ENCODE measurements at places on chromosomes 13 and 19. TPM values are rescaled to one million over a fixed set of nuclear protein-coding genes. Genes with fewer than 3 reads are reported as not detected.
A peak's percentile ranks its signal among the peaks of the same experiment; 100 is the strongest.

DNA sequence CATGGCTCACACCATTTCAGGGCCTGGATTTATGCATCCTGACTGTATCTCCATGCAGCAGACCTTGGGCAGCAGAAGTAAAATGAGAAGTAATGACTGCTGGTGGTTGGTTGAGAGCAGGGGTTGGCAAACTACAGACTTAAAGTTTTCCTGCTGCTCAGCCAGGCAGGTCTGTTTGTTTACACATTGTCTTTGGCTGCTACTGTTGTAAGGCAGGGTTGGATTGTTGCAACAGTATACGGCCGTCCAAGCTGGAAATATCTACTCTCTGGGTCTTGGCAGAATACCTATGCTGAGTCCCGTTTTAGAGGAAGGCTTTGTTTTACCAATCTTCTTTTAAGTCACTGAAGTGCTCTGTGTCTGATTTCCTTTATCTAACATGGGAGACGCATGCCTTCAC, 13.5 kb downstream of the SNRNP70 start:
- peaks cover 2% of the 10 kb centered on the region for H3K27me3 ChIP-seq
- no peak for DNase-seq
- peaks cover 9% of the 10 kb centered on the region for H3K36me3 ChIP-seq
- H3K27ac ChIP-seq = no peak overlapping the region
- peaks cover 19% of the 10 kb centered on the region for H3K4me1 ChIP-seq

- H3K27ac ChIP-seq = no peak overlapping the region
- no peak overlapping the region for H3K4me3 ChIP-seq
- H3K4me1 ChIP-seq = no peaks in the 10 kb centered on the region
Measured at GRCh38 chr19:55319785-55320184, 5.4 kb downstream of the TMEM150B start.

- H3K36me3 ChIP-seq = no peaks in the 10 kb centered on the region
- DNase-seq = no peak
- no peak overlapping the region for H3K4me3 ChIP-seq
- no peak overlapping the region for H3K27ac ChIP-seq
Measured at GRCh38 chr19:32068793-32069192, 276.6 kb upstream of the ZNF507 start.

GRCh38 chr19:31231237-31231636, 118.0 kb downstream of the TSHZ3 start:
- no peaks in the 10 kb centered on the region for H3K4me1 ChIP-seq
- no peaks in the 10 kb centered on the region for H3K36me3 ChIP-seq
- H3K4me3 ChIP-seq = no peak overlapping the region

GRCh38 chr19:50266896-50267295, 62.3 kb downstream of the KCNC3 start:
- no peaks in the 10 kb centered on the region for H3K4me1 ChIP-seq
- no peak overlapping the region for H3K4me3 ChIP-seq
- no peak for DNase-seq
- H3K27ac ChIP-seq = no peak overlapping the region

DNA sequence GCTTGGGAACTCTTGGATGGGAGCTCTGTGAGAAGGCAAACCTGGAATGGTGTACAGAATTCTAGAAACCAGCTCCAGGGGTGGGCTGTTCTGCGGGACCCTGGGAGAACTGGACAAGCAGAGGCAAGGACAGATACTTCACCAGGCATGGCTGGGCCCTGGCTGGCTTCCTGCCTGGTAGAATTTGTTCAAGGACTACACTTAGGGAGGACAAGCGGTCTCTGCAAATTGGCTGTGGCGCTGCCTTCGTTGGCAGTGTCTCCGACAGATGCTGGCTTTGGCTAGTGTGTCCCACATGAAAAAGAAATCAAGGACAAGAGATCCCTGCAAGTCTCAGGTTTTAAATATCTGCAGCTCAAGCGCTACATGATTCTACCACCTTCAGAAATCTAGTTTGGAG, 12.4 kb downstream of the CEBPG start:
- H3K36me3 ChIP-seq = peaks cover 10% of the 10 kb centered on the region
- DNase-seq = no peak
- no peaks in the 10 kb centered on the region for H3K27me3 ChIP-seq
- no peak overlapping the region for H3K27ac ChIP-seq
- no peak overlapping the region for H3K4me3 ChIP-seq

- H3K4me3 ChIP-seq = peak within 1 kb of the TSS; percentile 85
- no peak for DNase-seq
- no peaks in the 10 kb centered on the region for H3K27me3 ChIP-seq
- peaks cover 13% of the 10 kb centered on the region for H3K4me1 ChIP-seq
- H3K27ac ChIP-seq = peak within 1 kb of the TSS; percentile 84
Measured at GRCh38 chr19:531753-532560, at the start of gene CDC34. Gene CDC34, plus strand, starts transcription at chr19:531760. Its CDS starts 172 bp downstream, at chr19:531932.

DNA sequence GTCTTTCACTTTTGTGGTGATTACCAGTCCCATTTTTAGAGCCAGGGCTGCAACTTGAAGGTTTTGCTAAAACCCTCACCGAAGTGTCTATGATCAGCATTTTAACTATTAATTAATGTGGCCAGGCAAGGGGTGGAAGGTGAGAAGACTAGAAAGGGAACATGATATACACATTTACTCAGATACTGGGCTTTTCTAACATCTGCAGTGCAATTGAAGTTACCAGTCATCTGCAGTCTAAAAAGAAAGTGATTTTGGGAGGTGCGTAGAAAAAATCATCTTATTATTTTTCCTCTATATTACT, 481 bp downstream of the ALOX5AP start:
- DNase-seq = peak; percentile 23
- H3K27ac ChIP-seq = peak overlapping the region; percentile 95
- H3K4me3 ChIP-seq = peak overlapping the region; percentile 94
- peaks cover 68% of the 10 kb centered on the region for H3K4me1 ChIP-seq
- peaks cover 10% of the 10 kb centered on the region for H3K27me3 ChIP-seq

DNA sequence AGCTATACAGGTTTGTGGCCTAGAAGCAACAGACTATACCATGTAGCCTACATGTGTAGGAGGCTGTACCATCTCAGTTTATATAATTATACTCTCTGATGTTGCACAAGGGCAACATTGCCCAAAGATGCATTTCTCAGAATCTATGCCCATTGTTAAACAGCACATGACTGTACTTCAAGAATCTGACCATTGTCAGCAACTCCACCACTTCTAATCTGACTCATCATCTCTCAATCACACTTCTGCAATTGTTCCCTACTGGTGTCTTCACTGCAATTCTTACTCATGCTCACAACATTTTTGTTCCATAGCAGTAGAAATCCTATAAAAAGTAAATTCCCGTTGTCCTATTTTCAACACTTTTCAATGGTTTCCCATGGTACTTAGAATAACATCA, 63.9 kb upstream of the ATXN8OS start:
- no peaks in the 10 kb centered on the region for H3K36me3 ChIP-seq
- H3K27me3 ChIP-seq = no peaks in the 10 kb centered on the region

DNA sequence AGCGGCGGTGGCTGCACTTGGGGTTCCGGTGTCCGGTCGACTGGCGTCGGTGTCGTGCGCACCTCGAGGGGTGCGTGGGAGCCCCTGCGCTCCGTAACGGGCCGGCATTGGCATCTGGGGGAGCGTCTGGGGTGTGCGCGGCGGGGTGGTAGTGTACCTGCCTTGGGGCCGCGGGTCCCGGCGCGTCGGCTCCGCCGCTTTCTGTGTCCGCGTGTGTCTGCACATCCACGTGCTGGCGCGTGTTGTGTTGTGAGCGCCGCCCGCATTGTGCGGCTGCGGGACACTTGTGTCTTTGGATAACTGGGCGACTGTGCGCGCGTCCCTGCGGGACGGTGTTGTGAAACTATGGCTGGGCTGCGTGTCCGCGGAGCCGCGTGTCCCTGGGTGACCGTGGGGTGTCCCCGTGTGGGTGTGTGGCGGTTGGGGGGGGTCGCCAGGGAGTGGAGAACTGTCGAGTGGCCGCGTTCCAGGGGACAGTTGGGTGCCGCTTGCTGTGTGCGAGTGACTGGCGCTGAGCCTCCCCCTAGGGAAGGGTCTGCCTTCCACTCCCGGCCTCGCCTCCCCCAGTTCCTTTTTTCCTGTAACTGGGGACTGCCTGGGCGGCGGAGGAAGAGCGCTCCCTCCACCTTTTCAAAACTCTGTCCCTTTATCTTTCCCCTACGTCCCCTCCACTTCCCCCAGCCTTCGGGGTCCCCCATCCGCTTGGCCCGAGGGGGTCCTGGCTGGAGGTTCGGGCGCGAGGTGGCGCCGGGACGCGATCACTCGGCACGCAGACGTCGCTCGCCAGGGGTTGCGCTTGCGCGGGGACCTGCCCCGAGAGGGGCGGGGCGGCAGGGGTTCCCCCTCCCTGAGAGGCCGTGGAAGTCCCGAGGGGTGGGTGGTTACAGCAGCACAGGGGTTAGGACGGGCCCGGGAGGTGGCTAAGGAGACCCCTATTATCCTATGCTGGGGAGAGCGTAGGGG, 5.7 kb upstream of the NFIC start:
- H3K36me3 ChIP-seq = no peaks in the 10 kb centered on the region
- peak overlapping the region; percentile 74 for H3K27ac ChIP-seq
- peak; percentile 52 for DNase-seq
- H3K27me3 ChIP-seq = peaks cover 11% of the 10 kb centered on the region
- peak overlapping the region; percentile 89 for H3K4me3 ChIP-seq
- H3K4me1 ChIP-seq = peaks cover 32% of the 10 kb centered on the region

The ZNF560 gene
- not detected for polyA plus RNA-seq

The TEX26 gene
- not detected for polyA plus RNA-seq

The DBP gene
- polyA plus RNA-seq = 65.1 TPM

The ZIC5 gene
- not detected for polyA plus RNA-seq

Measured in immature natural killer cell (primary cell).